NAMALWA (cell line): ENCODE measurements at places on chromosomes 4 and X.
A peak's percentile ranks its signal among the peaks of the same experiment; 100 is the strongest.

- no peak for DNase-seq
Measured at GRCh38 chrX:112669824-112670223, 9.9 kb downstream of the LHFPL1 start.

DNA sequence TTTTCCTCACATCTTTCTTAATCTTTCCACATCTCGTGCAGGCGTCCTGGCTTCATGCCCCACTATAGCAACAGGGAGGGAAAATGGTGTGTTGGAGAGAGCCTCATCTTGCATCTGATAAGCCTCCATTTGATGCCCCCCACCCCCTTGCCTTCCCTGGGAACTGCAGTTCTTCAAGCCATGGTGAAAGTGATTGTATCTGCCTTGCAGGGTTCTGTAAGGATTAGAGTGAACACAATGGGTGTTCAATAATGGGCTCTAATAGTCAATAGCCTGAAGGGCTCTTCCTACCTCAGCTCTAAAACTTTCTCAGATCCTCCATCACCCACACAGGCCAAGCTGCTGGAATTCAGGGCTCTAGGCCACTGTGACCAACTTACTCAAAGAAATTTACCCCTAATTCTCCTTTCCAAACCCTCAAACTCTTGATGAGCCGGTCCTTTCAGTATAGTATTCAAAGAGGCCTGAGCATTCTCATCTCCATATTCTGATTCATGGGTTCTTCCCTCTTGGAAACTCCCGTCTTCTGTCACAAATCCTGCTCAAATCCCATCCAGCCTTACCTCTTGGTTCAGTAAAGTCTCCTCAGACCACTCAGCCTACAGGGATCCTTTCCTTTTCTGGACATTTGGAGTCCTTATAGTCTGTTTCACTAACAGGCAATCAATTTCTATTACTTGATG is 128.3 kb upstream of the TRIM2 start:
- no peak for DNase-seq

DNA sequence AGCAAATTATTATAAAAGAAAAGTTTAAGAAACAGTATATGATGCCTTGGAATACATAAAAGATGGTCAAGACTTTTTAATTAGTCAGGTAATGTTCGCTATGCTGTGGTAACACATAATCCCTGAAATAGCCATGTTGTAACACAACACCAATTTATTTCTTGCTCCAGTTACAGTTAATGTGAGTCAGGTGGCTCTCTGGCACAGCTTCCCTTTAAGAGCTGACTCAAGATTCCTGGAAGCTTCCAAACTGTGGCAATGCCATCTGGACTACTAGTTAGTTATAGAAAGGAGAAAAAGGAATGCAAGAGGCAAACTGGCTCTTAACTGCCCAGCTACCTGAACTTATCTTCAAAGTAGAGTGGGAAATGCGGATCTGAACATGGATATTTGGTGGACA is 210.5 kb downstream of the CHM start:
- DNase-seq = no peak

GRCh38 chrX:69109706-69110105 is 55.5 kb downstream of the PJA1 start:
- DNase-seq = no peak

GRCh38 chrX:40058719-40059118 is 39.0 kb downstream of the BCOR start:
- DNase-seq = no peak

- no peak for DNase-seq
Measured at GRCh38 chrX:53711436-53711835, 24.9 kb upstream of the HUWE1 start.

DNA sequence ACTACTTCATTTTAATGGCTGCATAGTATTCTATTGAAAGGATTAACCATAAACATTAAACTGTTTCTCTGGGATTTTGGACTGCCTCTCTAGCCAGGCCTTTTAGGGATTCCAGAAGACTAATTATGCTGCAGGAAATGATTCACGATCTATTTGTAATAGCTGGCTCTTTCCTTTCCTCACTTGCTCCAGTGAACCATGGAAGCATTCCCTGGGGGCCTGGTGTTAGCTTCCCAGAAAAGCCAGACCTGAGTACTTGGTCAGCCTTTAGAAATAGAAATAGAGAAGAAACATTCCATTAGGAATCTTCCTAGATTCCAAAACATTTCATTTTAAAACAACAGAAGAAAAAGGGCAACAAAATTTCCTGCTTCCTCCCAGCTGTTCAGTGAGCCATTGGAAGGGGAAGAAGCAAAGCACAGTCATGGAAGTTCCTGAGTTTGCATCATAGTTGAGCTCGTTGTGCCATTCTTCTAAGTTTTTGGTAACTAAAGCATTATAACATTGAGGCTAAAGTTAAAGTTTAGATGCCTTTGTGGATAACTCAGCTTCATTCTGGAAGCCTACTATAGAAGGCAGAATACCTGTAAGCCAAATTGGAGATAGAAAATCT is 83.5 kb downstream of the NPNT start:
- no peak for DNase-seq

DNA sequence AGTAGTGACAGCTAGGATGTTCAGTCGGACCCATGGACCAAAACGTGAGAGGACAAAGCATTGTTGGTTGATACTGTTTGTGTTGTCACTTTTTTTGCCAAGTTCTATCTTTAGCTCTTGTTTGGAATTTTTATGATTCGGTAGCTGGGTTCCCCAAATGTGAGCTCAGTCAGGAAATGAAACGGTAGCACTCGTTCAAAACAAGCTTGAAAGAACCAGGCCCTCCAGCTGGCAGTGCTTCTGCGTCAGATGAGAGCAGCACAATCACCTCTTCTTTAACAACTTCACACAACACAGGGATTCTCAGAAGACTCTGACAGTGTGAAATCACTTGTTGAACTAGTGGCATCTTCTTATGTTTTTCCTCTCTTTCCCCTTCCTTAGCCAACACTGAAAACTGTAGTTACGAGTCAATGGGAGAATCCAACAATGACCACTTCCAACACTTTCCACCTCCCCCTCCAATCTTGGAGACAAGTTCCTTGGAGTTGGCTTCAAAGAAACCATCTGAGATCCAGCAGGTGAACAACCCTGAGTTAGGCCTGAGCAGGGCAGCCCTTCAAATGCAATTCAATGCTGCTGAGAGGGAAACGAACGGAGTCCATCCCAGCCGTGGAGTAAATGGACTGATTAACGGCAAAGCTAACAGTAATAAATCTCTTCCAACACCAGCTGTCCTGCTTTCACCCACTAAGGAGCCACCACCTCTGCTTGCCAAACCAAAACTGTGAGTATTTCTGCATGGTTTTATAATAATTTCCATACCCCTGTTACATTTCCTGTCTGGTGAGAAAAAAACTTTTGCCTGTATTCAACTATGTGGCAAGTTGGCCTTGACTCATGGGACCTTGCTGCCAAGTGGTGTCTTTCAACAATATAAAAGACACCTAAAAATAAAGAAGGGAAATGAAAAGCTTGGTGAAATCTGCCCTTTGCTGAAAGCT is 214.6 kb downstream of the PALLD start:
- no peak for DNase-seq

DNA sequence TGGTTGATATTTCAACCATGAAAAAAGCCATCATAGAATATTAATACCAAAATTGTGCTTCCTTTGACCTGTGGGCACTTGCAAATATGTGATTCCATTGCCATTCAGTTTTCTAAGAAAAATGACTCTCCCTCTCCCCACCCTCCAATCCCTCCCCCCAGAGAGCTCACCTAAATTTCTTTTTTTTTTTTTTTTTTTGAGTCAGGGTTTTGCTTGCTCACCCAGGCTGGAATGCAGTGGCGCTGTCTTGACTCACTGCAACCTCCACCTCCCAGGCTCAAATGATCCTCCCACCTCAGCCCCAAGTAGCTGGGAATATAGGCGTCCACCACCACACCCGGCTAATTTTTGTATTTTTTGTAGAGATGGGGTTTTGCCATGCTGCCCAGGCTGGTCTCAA is 47.0 kb downstream of the SNX25 start:
- no peak for DNase-seq

DNA sequence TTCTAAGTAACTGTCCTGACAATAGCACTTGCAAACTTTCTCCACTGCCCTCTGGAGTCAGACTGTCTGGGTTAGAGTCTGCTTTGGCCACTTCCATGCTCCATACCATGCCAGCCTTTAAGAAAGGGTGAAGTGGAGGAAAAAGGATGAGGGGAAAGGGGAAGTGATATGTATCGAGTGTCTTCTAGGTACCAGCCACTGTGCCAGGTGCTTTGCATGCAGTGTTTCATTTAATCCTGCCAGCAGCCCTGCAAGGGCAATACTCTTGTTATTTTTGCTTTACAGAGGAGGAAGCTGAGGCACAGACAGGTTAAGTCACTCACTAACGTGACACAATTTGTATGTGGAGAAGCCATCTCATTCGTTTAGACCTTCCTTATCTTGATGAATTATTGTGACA is 55.6 kb downstream of the RTL9 start:
- DNase-seq = peak; percentile 3

- DNase-seq = no peak
Measured at GRCh38 chr4:66178906-66179305, 508.6 kb upstream of the EPHA5 start.

- no peak for DNase-seq
Measured at GRCh38 chr4:78079726-78080430, 22.8 kb downstream of the FRAS1 start.

GRCh38 chr4:131052646-131053045 is 1956.7 kb downstream of the C4orf33 start:
- DNase-seq = no peak

GRCh38 chr4:89398644-89399043 is 91.0 kb upstream of the GPRIN3 start:
- DNase-seq = no peak

DNA sequence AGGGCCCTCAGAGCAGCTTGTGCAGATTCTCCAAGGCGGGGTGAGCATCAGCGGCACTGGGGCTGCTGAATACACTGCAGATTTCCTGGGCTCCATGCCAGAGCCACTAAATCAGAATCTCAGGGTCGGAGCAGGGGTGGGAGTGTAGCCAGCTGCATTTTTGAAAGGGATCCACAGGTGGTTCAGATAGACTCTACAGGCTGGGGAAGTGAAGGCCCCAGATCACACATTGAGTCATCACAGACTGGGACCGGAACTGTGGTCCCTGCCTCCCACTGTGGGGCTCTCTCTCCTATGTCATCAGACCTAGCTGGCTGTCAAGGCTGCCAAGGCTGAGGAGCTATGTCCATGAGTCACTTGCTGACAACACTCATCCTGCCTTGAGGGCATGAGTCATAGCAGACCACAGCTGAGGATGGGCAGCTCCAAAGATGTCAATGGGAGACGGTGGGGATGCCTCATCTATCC is 162.3 kb upstream of the MAMLD1 start:
- no peak for DNase-seq

DNA sequence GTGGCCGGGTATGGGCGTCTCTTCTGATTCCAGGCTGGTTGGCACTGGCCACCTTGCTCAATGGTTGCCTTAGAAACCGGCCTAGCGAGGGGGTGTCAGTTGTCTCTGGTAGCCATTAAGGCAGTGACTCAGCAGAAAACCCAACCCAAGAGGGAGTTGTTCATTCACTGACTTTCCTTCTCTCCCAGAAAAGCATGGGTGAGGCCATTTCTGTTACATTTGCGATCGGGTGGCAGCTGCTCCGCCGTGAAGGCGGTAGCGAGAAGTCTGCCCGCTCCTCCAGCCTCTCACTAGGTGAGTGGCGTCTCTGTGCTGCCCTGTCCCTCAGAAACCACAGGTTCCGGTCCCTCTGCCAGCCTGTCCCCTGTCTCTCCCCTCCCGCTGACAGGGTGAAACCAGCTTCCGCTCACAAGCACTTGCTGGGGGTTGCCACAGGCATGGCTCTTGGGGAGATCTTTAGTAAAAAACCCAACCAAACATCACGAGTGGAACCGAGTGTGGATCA is 17.4 kb downstream of the IRAK1 start:
- DNase-seq = no peak

- no peak for DNase-seq
Measured at GRCh38 chr4:143634763-143635162, 65.7 kb downstream of the FREM3 start.

DNA sequence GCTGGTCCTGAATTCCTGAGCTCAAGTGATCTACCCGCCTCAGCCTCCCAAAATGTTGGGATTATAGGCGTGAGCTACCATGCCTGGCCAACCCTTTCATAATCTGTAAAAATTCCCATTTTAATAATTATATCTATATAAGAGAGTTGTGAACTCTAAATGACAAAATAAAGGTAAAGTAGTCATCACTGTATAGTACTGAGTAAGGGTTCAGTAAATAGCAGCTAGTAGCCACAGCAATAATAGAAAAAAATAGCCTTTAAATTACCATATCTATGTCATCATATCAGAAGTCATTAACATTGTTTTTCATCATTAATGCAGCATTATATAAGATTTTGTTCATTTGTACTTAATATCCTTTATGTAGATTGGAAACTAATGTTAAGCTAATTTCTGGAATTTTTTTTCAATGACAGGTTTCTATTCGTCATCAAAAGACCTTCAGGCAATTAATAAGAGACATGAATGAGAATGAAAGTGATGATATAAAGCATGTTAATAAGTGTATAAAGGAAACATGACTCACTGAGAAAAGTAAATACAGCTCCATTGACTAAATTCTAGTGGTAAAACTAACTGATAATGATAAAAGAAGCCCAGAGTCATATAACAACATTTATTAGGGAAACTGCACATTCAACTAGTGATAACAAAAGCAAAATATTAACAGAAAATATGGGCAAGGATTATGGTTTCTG is 85.9 kb upstream of the UGT8 start:
- DNase-seq = no peak

DNA sequence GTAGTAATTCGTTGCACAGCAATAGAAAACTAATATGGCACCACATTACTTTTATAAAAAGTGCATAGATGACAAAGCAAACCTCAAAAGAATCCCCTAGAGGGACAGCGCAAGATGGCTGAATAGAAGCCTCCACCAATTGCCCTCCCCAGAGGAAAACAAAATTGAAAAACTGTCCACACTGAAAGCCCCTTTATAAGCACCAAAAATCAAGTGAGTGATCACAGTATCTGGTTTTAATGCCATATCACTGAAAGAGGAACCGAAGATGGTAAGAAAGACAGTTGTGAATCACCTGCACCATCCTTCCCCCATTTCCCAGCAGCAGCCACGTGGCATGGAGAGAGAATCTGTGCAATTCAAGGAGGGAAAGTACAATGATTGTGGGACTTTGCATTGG is 522.2 kb downstream of the GLUD2 start:
- DNase-seq = no peak

- DNase-seq = no peak
Measured at GRCh38 chr4:11416071-11416766, 12.5 kb downstream of the HS3ST1 start.

DNA sequence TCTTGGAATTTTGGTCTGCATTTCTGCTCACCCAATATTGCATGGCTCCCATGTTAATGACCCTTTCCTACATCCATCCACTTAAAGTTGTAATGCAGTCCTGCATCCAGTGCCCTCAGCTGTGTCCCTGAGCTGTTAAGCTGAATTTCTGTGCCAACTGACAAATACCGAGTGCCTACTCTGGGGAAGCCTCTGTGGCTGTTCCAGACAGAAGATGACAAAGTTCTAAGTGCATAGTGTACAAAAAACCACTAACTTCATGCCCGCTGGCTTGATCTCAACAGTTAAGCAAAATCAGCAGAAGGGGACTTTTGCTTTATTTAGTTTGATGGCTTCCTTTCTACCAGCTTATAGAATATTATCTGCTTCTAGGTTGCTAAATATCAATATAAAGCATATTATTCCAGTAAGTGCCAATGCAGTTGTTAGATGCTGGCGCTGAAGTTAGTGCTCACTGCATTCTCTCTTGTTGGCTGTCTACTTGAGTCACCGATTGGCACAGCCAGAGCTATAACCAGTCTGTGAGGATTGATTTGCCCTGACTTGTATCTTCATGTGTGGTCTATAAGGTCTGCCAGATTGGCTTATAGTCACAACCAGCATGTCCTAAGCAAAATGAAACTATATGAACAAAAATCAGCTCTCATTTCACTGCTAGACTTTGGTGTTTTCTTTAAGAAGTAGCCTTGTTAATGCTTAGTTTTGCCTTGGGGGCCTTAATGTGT is 98.9 kb downstream of the KLHL8 start:
- no peak for DNase-seq
